ENCODE measurements at places on chromosomes 1 and 21.

DNA sequence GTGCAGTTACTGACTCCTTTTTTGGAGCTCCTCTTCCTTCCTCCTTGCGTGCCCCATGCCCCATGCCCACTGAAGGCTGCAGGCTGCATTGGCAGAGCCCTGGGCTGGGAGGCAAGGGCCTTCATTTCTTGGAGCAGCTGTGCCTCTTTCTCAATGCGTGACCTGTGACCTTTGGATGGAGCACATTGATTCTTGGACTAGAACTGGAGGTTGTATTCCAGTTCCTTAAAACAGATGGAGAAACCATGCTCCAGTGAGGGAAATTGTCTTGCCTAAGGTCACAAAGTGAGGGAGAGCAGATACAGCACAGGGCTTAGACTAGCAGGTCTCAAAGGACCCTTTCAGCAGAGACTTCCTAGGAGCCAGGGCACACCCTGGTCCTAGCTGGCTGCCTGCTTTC lies 9.0 kb downstream of the TMEM269 start:
- DNase-seq: no peak

- DNase-seq: peak; percentile 63
Observed at GRCh38 chr1:11342621-11343032, 69.6 kb downstream of the UBIAD1 start.

DNA sequence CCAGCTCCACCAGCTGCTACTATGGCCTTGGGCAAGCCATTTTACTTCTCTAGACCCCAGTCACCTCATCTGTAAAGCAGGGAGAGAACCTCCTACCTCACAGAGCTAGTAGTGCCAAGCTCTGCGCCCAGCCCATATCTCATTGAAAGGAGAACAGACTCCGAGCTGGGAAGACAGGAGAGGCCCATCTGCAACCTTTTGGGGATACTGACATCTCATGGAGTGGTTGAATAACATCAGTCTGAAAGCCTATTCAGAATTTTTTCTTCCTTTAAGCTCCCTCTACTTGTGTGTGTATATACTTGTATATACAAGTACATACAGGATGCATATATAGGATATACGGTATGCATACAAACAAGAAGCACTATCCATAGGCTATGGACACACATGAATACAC lies 279.5 kb upstream of the POU3F1 start:
- DNase-seq: no peak

GRCh38 chr1:161933592-161934588 lies 89.8 kb downstream of the OLFML2B start:
- no peak for DNase-seq

DNA sequence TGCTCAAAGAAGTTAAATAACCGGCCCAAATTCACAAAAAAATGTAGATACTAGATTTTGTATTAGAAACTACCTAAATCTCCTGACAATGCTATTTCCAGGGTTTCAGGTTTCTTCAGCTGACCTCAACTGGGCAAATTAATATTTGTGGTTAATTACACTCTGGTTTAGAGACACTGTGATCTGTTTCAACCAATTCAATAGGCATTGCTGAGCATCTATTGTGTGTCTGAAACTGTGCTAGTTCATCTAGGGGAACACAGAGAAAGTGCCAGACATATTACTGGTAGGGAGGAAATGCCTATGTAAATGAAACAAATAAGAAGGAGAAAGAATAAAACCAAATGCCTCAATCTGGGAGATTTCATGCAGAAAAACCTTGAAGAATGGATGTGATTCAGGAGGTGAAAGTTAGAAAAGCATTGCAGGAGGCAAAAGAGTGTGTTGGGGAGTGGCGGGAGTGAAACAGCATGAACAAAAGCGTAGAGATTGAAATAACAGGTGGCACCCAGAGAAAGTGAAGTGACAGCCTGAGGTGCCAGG lies 51.3 kb upstream of the IVNS1ABP start:
- no peak for DNase-seq

DNA sequence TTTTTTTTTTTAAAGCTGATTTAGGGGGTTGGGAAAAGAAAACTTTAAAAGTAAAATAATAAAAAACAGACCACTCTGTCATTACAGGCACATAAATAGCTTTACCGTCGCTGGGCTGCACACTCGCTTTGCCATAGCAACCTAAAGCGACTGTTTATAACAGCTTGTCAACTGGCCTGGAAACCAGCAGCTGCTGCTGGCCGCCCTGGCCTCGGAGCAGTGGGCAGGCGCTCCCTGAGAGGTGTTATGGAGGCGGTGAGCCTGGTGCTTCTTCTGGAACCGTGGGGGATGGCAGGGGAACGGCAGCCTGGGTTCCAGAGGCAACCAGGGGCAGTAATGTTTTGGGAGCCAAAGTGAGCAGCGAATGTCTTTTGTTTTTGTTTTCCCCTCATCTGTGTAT lies 45.7 kb downstream of the ATP2B4 start:
- peak; percentile 82 for DNase-seq
